Keratinocyte (primary cell): ENCODE measurements at places on chromosomes 11 and 22. TPM values are rescaled to one million over a fixed set of nuclear protein-coding genes. Genes with fewer than 3 reads are reported as not detected.

The MRGPRE gene
- polyA plus RNA-seq, result not detected in 3 replicates

The BTBD18 gene
- not detected in 3 replicates for polyA plus RNA-seq

The OR4S1 gene
- polyA plus RNA-seq, result not detected in 3 replicates

The OR51B5 gene
- polyA plus RNA-seq, result not detected in 3 replicates

The TYR gene
- 0.03 TPM in 1 of 3 replicates, not detected in the others for polyA plus RNA-seq

The OR4D5 gene
- not detected in 3 replicates for polyA plus RNA-seq

The LMNTD2 gene
- polyA plus RNA-seq, result 0.94 to 1.5 TPM (median 1.2 TPM) in 3 replicates

The C1QTNF4 gene
- 0.10 TPM in 1 of 3 replicates, not detected in the others for polyA plus RNA-seq

DNA sequence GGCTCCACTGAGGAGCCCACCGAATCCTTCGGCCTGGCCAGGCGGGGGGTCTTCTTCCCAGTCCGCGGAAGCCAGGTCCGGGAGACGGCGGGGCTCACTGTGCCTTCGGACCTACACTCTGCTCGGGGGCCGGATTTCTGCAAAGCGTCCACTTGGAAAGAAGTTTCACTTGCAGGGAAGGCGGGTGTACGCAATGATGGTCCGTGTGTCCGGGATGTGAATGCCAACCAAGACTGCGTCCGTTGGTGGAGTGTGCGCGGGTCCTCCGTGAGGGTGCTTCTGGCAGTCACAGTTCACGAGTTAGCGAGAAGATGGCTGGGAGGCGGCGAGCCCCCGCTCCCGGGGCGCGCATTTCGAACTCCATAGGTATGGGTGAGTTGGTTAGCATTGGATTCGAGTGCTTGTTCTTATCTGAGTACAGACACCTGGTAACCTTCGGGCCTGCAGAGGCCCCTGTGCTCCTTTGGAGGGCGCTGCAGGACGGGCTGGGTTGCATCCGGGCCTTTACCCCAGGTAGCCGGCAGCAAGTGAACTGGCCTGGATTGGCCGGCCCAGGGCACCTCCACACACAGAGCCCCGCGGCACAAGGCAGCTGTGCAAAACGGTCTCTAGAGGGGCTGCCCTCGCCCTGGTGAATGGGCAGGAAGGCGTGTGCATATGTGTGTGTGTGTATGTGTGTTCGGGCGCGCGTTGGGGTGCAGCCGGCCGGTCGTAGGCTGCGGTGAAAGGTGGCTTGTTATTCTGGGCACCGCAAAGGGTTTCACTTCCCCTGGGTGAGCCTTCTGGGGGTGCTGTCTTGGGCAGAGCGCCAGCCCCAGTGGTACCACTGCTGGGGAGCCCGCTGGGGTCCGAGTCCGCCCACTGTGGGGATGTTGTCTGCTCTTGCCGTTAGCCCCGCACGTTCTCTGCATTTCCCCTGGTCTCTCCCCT, 13.3 kb upstream of the CYP2R1 start:
- no peak for DNase-seq

GRCh38 chr11:67265633-67266448, 432 bp upstream of the GRK2 start:
- no peak for DNase-seq

GRCh38 chr22:33921525-33922348, 1.5 kb upstream of the LARGE1 start:
- DNase-seq, result no peak

- DNase-seq, result peak; percentile 82
These were observed 109.5 kb downstream of the CCDC81 start for GRCh38 chr11:86483940-86484794.

DNA sequence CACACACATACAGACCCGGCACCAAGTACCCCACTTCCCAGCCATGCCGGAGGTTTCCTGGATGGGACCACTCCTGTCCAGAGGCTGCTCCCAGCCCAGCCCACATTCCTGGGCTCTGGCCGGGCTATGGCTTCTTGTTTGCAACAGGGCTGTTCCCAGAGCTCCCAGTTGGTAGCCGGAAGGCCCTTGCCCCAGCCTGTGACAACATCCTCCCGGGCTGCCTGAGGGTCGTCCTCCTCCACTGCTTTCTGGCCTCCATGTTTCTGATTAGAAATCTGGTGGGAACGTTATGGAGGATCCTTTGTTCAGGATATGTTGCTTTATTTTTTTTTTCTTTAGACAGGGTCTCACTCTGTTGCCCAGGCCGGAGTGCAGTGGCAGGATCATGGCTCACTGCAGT, 952 bp upstream of the CYP2D6 start:
- no peak for DNase-seq

GRCh38 chr11:63882555-63883242, 34.3 kb downstream of the RCOR2 start:
- DNase-seq, result no peak

DNA sequence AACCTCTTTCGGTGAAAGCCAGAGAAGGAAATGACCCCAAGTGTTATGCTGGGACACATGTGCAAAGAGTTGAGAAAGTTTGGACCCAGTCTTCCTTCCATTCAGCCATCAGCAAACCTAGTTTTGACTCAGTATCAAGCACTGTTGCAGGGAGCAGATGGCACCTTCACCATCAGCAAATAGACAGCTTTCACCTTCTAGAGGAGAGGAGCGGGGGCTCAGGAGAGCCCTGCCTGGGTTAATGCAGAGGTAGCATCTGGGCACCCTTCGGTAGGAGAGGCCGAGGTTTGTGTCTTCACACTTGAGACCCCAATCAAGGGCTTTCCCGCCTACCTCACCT, 16.2 kb upstream of the MFRP start:
- no peak for DNase-seq

DNA sequence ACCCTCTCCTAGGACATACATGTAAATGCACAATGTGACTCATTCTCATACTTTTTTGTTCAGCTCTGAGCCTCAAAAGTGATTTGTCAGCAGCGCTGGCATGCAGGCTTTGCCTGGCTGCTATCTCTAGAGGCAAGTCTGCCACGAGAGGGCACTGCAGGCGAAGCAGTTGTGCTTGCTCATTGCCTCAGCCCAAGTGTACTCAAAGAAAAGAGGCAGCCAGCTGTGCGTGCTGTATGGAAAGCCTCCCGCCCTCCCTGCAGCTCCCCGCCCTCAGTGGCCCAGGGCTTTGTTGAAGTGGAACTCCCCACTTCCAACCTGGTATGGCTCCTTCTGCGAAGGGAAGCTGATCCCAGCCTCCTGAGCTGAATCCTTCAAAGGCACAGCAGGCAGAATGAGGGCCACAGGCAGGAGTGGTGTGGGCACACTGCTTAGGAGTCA, 16.3 kb downstream of the SDHAF2 start:
- peak; percentile 75 for DNase-seq

DNA sequence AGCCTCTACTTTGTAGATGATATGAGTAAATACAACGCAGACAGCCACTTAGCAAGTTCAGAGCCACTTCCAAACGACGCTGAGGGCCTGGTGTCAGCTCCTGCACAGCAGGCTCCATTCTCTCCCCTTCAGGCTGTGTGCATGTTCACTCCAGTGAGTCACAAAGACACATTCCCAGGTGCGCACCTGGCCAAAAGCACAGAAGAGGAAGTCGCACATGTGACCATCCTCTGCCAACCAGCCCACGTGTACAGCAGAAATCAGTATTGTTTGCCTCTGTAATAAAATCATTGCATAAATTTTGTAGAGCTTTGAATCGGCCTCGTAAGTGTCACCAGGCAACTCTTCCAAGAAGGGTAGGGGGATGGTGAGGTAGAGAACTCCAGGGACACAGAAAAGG, 19.5 kb upstream of the TPH1 start:
- no peak for DNase-seq

DNA sequence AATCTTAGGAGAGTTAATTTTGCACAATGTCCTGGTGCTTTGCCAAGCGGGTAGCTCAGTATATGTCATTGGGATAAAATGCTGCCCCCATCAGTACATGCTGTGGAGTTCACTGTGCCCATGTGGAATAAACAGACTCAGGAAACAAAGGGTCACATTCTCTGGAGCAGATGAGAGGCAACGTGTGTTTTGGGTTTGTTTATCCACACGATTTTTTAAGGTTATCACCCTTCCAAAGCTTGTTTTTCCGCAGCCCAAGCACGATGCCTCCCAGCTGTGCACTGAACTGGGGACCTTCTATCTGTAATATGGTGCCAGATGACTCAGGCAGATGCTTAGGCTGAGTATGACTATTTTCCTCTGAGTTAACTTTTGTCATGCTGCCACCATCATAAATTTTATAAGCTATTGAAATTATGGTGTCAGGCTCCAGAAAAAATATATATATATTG, 6.5 kb downstream of the OR4D6 start:
- no peak for DNase-seq

DNA sequence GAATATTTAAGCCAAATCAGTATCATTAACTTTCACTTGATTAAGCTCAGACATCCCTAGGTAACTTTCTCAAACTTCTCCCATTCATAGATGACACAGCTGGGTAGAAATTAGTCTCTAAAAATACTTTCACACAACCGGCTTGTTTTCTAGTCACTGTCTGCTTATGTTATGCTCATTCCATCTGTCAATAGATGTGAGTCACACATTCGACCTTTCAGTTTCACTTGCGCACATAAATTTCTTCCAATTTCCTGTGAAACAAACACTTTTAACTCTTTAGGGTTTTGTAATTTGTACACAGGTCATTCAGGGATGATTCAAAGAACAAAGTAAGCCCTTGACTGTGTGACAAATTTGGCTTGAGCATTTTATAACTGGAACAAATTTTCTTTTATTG, 723.0 kb downstream of the KCNA4 start:
- DNase-seq, result no peak

GRCh38 chr11:19018901-19019300, 41.6 kb downstream of the MRGPRX2 start:
- no peak for DNase-seq

DNA sequence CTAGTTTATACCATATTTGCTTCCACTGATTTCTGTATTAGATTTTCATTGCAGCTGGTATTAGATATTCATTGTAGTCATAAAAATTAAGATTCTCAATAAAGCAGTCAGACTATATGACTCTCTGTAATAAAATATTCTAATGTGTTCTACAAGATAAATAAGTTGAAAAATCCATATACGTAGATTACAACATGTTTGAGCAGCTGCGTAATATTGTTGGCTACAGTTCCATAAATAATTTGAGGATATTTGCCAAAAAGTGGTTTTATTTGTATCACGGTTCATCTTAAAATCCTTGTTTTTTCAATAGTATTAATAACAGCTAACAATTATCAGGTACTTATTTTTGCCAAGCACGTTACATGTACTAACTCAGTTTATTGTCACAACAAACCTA, 668.6 kb upstream of the CCDC90B start:
- DNase-seq, result no peak

GRCh38 chr22:29102300-29102699, 29.5 kb downstream of the KREMEN1 start:
- DNase-seq, result no peak

DNA sequence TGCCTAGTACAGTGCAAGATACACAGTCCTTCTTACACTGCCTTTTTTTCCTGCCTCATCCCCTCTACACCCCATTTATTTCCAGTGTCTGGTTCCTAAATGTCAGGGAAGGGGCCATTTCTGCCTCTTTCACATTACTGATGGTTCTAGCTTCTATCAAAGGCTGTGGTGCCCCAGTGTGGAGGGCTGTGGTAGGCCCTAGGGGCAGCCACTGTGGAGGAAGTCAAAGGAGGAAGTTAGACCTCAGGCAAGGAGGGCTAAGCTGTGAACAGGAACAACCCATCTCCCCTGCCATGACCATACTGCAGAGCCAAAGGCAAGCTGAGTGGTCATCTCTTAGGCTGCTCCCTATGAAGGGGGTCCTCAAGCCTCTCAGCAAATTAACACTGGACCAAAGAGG, 81.9 kb upstream of the CRTAM start:
- no peak for DNase-seq

GRCh38 chr11:65442842-65443331, 20.3 kb downstream of the NEAT1 start:
- DNase-seq, result no peak

DNA sequence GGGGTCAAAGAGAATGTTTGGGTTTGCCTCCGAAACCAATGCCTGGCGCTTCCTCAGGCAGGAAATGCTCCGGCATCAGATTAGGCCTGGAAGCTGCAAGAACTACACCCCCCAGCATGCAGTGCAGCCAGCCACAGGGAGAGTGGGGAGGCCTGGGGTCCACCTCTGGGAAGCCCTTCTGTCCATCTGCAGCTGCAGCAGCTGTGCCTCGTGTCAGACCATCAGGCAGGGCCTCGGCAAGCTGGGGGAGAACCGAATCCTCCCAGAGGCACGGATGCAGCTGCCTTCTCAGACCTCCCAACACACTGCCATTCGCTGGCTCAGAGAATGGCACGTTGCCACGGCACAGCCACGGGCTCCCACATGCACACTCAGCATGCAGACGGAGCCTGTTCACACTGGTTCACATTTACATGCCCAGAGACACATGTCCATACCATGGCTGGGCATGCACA, 57.4 kb downstream of the NECTIN1 start:
- no peak for DNase-seq

- DNase-seq, result no peak
These were observed 9.0 kb downstream of the RPL27A start for GRCh38 chr11:8691601-8692000.

- no peak for DNase-seq
These were observed 29.8 kb downstream of the DUSP8 start for GRCh38 chr11:1542267-1542666.

DNA sequence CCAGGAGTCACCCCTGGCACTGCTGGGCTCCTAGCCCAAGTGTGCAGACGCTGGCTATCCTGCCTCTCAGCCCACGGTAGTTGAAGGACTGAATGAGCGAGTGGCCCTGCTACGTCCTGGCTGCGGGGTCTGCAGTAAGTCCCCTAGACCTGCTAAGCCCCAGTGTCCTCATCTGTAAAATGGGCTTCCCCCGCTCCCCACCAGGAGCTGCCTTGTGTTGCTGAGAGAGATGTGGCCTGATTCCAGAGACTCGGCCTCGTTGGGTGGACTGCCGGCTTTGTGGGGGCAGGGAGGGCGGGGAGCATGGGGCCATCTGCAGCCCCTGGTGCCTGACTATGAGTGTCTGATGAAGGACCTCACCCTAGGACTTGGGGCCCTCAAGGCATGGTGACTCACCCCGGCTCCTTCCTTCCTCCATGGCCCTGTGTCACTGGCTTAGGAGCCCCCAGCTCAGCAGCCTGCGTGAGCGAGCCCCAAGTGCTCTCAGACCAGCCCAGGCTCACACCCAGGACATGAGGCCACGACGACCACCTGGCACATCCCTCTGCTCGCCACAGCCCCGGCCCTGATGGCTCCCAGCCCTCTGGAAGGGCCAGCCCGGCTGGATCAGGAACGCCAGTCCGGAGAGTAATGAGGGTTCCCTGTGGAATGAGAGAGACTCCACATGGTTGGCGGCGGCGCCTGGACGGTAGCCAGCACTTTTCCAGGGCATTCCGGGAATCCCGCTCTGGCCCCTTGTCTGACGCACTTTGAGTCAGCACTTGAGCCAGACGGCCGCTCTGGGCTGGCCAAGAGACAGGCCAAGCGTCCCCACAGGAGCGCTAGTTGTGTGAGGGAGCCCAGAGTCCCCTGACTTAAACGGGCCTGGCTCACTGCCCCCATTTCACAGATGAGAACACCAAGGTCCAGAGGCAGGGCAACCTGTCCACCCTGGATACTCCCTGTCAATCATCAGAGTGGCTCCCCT, 50.5 kb upstream of the SHISAL1 start:
- peak; percentile 75 for DNase-seq

GRCh38 chr11:44509296-44509695, 56.2 kb upstream of the CD82 start:
- no peak for DNase-seq
